ENCODE measurements at places on chromosomes 2 and 18. TPM values are rescaled to one million over a fixed set of nuclear protein-coding genes. Genes with fewer than 3 reads are reported as not detected.
A peak's percentile ranks its signal among the peaks of the same experiment; 100 is the strongest.

Gene KCNG2
- 0.15 TPM for polyA plus RNA-seq

Gene TRIP12
- 183 TPM for polyA plus RNA-seq

Gene TEX261
- polyA plus RNA-seq: 57.1 TPM

Gene MOCOS
- polyA plus RNA-seq: 0.82 TPM

DNA sequence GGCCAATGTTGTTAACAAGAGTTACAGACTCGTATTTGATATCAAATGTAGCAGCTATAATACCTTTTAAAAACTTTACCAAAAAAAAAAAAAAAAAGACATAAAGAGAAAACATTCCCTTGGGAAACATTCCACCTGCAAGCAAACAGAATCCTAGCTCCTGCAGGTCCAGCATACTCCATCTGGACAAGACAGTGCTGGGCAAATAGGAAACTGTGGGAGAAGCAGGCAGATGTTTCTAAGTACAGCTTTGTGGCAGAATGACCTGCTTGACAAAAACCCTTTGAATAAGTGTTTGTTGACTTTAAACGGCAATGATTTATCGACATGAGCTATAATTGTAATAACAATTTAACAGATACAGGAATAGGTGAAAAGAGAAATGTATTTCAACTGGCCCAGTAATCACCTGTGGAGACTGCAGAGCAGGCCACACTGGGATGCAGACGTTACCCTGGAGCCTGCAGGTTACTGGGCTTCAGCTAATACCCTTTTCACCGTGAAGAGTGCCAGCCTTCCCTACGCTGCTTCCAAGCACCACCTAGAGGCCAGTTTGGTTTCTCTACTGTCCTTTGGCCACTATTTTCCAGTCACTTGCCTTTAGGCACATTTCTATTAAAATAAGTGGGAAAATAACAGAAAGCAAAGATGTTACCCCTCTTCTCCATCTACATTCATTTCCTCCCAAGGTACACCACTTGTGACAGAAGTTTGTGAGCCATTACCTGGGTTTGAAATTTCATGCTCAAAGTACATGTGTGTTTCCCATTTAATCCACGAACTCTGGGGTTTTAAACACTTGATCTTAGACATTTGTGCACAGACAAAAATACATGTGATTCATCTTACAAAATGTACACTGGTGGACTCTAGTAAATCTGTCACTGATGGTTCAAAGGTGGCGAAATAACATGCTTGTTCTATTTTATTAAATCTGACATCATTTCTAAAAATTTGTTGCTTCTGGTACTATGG, 96.9 kb upstream of the ZNF397 start:
- DNase-seq: peak; percentile 35

DNA sequence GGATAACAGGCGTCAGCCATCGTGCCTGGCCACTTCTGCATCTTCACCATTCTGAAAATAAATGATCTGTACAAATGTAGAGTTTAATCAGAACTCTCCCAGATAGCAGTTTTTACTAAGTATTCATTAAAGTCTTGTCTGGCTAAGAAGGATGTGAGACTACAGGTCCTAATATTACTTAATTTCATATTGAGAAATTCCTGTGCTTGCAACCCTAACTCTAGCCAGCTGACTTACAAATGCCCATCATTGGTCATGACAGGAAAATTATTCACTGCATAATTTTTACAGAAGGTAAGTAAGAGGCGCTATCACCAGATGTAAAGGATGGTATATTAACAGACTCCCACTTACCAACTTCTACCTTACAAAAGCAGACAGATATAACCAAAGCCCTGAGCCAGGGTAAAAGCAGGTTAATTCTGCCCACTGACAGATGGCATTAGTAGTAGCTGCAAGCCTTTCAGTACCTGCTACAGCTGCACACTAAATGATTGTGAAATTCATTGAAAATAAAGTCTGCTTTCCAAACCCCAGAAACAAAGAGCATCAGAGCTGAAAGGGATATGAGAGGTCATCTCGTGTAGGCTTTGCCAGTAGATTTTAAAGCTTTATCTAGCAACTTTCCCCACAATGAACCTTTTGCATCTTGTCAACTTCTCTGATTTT, 271.3 kb upstream of the STON1 start:
- DNase-seq: no peak

- DNase-seq: no peak
Measured at GRCh38 chr18:11669948-11670275, 19.2 kb upstream of the GNAL start.

DNA sequence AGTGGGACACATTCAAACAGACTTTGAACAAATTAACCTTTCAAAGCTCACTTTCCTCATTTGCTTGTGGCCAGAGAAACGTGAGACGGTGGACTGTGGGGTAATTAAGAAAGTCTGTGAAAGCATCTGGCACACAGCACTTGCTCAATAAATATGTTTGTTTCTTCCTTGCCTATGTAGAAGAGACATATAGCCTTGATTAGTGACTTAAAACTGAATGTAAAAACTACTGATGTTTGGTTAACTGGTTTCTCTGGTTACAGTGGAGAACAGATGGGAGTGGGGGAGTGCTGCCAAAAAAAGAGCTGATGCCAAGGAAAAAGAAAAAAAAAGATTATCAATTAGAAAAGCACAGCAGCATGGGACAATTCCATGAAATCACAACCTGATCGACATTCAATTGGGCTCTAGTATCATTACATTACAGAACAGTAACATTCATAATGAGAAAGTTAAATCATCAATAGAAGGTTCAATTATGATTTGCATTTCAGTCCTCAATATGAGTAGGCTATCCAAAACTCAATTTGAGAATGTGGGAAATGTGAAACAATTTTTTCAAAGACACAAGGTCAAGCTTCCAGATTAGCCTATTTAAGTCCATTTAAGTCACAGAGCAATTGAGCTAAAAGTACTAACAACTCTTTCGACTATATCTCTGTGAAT, 14.7 kb downstream of the CUL3 start:
- DNase-seq: no peak

DNA sequence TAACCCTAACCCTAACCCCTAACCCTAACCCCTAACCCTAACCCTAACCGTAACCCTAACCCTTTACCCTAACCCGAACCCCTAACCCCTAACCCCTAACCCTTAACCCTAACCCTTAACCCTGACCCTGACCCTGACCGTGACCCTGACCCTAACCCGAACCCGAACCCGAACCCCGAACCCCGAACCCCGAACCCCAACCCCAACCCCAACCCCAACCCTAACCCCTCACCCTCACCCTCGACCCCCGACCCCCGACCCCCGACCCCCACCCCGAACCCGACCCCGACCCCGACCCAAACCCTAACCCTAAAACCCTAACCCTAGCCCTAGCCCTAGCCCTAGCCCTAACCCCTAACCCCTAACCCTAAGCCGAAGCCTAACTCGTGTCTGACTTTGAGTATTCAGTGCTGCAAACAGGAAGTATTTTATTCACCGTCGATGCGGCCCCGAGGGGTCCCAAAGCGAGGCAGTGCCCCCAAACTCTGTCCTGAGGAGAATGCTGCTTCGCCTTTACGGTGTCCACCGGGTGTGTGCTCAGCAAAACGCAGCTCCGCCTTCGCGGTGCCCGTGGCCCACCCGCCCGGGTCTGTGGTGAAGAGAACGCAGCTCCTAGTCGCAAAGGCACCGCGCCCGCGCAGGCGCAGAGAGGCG, 36.0 kb downstream of the FAM110C start:
- DNase-seq: no peak

DNA sequence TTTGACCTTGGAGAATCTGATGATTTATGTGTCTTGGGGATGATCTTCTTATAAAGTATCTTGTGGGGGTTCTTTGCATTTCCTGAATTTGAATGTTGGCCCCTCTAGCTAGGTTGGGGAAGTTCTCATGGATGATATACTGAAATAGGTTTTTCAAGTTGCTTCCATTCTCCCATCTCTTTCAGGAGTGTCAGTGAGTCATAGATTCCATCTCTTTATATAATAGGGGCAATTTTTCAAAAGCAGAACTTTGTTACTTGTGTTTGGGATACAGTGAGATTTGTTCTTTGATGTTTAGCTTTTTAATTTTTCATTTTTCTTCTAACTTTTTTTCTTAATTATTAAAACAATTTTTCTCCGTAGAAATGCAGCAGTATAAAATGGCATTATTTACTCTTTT, 19.4 kb downstream of the TMEM87B start:
- DNase-seq: no peak

- DNase-seq: no peak
Measured at GRCh38 chr2:232810444-232810843, 34.1 kb upstream of the KCNJ13 start.

Data from right renal pelvis (tissue), 4 donors.